ENCODE measurements at places on chromosomes 2 and 18.

GRCh38 chr18:9736286-9736835, 28.3 kb downstream of the RAB31 start:
- DNase-seq = no peak

DNA sequence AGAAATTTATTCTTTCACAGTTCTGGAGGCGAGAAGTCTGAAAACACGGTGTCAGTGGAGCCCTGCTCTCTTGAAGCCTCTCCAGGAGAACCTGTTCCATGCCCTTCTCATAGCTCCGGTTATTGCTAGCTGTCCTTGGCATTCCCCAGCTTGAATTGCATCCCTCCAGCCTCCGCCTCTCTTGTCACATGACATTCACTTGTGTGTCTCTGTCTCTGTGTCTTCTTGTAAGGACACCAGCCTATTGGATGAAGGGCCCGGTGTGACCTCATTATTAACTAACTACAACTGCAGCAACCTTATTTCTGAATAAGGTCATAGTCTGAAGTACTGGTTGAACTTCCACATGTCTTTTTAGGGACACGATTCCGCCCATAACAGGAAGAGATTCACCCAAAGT, 4.5 kb upstream of the PRSS56 start:
- DNase-seq = no peak

GRCh38 chr18:5824370-5824984, 70.8 kb downstream of the TMEM200C start:
- DNase-seq = no peak

DNA sequence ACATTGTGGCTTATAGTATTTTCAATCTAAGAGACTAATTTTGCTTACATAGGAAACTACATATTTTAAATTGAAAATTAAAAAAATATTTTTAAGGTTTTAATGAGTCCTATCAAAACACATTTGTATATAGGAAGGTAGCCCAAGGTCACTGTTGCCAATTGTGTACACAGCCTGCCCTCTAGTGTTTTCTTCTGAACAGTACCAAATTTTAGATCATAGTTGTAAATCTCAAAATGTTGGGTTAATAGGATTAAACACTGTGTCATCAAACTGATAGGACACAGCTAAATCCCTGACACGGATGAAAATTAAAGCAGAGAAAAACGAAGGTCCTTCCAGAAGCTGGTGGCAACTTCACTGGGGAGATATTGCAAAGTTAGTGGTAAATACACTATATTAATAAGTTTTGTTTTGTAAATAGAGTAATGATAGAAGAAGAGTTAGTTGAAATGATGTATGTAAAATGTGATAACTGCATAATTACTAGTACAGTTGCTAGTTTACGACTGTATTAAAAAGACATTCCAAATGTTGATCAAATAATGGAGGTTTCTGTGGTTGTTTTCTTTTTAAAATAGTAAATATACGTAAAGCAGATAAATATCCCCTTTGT, 19.7 kb downstream of the CLUL1 start:
- DNase-seq = no peak

GRCh38 chr2:218877891-218878290, 2.8 kb upstream of the WNT10A start:
- DNase-seq = no peak

DNA sequence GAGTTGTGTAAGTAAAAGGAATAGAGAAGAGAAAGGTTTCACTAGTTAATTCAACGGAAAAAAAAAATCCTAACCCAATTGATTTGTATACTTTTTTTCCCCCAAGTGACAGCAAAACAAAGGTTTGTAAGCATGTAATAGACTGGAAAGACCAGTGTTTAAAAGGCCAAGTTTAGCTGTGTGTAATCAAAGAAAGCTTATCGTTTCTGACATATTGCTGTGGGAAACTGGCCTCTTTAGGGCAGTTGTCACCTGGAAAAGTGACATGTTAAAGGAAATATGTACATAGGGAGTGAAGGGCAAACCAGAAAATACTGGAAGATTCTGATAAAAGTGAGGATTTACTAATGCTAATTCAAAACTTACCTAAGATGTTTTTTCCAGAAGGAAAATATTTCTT, 45.9 kb upstream of the EPHA4 start:
- DNase-seq = no peak

DNA sequence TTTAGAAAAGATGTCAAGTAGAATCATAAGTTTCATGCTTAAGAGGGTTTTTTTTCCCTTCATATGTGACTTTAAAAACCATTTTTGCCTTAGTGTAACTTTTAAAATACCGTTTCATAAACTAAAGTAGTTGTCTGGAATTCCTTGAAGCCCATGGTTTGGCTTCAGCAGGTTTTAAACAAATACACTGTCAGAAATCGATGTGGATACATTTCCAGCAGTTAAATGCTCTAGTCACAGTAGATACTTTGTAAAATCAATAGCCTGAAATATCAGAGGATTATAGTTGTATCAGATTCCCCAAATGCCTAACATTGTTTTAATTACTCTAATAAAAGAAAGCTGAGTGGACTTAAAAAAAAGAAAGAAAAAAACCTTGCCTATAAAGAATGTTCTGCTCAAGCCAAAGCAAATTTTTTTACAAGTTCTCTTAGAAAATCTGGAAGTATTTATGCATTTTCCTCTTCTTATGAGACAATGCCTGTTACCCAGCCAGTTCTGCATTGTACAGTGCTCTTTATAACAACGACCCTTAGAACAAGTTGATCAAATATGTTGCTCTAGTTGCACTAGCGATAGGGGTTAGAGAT, 260.5 kb downstream of the LTBP1 start:
- DNase-seq = no peak

DNA sequence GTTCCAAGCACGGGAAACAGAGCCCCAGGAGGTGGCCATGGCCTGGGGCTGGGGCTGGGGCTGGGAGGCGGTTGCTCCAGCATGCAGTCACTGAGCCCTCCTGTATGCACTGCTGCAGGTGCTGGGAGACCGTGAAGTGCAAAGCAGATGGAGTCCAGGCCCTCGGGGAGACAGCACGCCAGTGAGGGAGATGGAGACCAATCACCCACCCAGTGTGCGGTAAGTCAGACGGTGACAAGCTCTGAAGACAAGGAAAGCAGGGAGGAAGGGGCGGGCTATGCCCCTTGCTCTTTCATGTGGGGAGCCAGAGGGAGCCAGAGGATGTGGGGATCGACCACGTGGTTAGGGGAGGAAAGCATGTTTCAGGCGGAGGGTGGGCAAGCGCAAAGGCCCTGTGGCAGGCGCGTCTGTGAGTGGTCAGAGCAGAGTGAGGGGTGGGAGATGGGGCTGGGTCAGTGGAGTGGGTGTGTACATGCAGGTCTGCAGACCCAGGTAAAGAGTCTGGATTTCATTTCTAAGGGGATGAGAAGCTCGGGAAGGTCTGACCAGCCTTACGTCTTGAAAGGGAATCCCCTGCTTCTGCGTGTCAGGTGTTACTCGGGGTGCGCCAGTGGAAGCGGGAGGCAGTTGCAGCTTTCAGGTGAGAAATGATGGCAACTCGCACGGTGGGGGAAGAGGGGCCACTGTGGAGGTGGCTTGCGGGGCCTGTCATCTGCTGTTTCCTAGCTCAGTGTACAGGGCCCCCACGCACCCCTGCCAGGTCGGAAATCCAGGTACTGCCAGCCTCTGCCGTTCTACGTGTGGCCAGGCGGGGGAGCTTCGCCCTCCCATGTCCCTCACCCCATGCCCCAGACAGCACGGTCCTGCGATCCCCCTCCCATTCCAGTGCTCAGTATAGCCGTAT, 19.4 kb downstream of the RRM2 start:
- DNase-seq = no peak

Measured in CD4-positive, alpha-beta T cell treated with Interferon gamma for 1 hour (primary cell).